ENCODE measurements at places on chromosomes 7 and 10. TPM values are rescaled to one million over a fixed set of nuclear protein-coding genes. Genes with fewer than 3 reads are reported as not detected.
A peak's percentile ranks its signal among the peaks of the same experiment; 100 is the strongest.

AS3MT gene
- total RNA-seq: 10.7 TPM

PRSS37 gene
- total RNA-seq: not detected

CYP3A5 gene
- total RNA-seq: 0.75 TPM

NKX2-3 gene
- total RNA-seq: not detected

ATOH7 gene
- total RNA-seq: 0.58 TPM

ZNF33A gene
- total RNA-seq: 10.0 TPM

SLC18A3 gene
- not detected for total RNA-seq

DNA sequence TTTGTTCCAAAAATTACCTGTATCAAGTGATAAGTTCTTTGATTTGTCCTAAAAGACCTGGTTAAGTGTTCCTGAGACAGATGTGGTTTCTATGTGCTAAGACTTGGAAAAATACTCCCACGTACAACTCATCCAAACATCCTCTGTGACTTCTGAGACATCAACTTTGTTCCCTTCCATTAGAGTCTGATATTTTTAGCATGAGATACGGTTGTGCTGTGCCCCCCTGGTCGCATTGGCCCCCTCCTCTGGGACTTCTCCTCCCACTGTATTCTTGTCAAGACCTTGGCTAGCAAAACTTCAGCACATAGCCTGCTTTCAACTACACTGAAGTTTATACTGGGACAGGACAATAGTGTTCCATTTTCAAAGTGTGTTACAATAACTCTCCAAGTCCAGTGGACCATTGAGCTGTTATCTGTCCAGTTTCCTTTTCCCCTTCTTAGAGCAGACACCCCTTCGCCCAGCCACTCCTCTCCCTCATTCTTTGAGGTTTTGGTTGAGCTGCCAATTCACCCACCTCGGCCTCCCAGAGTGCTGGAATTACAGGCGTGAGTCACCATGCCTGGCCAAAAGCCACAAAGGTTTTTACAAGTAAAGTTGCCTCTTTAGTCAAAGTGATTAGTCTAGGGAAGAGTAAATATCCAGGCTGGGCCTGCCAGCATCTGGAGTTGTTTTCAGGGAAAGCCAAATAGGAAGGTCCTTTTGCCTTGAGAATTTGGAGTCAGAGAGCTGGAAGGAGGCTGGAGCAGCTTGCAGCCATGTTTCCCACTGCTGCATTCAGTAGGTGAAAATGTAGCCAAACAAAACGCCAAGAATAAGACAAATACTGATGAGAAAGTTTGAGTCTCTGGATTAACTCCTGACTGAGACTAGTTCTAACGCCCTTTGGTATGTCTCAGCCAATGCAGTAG, 17.8 kb upstream of the PDLIM1 start:
- peak; percentile 90 for DNase-seq

DNA sequence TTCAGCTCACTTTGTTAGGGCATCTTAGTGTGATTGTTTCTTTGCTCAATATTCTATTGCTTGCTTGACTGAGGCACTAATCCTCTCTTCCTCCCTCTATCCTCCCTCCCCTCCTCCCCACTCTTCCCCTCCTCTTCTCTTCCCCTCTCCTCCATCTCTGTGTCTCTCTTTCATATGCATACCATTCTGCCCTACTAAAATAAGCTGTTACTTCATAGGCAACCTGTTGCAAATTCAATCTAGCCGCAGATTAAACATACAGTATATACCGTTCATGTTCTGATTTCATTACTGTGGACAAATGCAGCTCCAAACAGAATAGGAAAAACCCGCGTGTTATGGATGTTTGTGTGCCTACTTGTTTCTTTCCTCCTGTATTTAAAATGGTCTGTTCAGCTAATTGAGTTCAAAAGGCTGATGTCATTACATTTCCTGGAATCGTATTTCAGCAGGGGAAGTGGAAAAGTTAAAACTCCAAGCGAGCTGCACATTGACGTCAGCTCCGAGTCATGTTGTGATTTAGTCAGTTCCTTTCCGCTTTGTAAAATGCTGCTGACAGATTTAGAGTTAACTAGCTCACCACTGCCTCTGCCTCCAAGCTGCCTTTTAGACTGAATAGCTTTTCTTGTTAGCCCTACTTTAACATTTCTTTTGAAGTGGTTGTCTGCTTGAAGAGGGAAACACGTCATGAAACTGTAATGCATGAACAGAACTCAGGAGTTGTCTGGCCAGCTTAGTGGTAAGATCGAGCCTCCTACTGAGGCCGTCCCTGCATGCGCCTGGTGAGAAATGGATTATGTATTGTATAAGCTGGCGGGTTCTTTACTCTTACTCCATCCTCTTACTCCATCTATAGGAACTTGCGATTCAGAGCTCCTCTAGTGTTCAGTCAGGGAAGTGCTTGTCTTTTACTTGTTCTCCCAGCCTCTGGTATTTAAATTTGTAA, 69.0 kb downstream of the CREM start:
- DNase-seq: peak; percentile 93

- DNase-seq: no peak
Measured at GRCh38 chr10:100186253-100187212, 704 bp upstream of the ERLIN1 start.

GRCh38 chr10:31816318-31816717, 112.3 kb downstream of the ARHGAP12 start:
- DNase-seq: no peak

DNA sequence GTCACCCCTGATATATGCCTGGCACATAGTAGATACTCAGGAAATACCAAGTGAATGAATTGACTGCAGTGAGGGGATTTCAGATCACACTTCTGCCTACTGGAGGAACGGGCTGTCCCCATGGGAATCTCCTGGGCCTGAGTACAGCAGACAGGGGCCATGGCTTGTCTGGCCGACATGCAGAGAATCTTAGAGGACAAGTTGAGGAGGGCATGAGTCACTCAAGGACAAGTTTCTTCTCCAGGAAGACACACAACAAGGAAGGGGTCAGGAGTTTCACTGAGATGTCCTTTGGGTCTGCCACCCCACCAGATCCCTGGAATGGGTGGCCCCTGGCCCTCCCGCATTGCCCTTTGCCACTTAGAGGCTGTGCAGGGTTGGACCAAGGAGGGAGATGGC, 20.7 kb downstream of the PLPP4 start:
- no peak for DNase-seq

GRCh38 chr10:78404296-78404695, 370.6 kb downstream of the RPS24 start:
- no peak for DNase-seq

DNA sequence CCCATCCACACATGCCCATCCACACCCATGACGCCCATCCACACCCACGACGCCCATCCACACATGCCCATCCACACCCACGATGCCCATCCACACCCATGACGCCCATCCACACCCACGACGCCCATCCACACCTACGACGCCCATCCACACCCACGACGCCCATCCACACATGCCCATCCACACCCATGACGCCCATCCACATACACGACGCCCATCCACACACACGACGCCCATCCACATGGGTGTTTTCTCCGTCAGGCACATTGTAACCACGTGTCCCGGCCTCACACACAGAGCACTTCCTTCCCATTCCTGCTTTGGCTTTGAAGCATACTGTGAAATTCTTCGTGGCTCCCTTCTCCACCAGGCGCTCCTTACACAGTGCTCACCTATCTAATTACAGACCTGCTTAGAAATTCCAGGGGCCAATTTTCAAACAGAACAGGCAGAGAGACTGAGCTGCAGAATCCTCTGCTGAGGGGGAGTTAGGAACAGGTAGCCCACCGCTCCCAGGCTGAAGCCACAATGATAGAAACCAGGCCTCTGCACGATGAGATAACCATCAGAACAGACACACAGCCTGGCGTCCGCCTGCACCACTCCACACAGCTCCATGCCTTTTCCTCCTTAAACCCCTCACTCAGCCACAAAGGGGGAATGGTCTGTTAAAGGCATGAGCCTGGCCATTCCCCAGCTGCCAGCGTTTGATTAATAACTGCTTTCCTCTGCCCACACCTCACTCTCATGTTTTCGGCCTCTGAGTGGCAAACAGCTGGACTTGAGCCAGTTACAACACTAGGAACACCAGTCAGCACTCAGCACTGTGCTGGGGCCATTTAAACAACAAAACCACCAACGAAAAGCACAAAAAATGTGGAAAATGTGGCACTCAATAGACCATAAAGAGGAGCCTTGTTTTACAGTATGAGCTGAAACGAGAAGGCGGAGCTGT, 501.6 kb downstream of the PTPRN2 start:
- DNase-seq: no peak

DNA sequence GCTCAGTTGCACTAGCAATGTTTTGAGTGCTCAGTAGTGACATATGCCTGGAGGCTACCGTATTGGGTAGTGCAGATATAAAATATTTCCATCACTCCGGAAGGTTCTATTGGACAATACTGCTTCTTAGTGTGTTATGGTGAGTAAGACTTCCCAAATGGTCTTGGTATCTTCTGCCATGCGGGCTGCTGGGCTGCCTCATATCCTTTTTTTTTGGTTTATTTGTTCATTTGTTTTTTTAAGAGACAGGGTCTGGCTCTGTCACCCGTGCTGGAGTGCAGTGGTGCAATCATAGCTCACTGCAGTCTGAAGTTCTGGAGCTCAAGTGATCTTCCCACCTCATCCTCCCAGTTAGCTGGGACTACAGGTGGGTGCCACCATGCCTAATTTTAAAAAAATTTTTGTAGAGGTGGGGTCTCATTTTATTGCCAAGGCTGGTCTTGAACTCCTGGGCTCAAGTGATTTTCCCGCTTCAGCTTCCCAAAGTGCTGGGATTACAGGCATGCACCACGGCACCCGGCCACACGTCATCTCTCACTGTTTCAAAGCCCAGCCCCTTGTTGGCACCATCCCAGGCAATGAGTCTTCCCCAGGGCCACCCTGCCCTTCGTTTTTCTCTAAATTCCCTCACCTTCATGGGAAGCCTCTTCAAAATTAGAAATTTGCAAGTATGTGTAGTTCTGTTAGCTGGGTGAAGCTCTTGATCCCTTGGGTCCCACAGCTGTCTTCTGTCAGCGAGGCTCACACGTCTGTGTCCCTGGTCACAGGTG, 111.0 kb upstream of the KLF14 start:
- DNase-seq: no peak

DNA sequence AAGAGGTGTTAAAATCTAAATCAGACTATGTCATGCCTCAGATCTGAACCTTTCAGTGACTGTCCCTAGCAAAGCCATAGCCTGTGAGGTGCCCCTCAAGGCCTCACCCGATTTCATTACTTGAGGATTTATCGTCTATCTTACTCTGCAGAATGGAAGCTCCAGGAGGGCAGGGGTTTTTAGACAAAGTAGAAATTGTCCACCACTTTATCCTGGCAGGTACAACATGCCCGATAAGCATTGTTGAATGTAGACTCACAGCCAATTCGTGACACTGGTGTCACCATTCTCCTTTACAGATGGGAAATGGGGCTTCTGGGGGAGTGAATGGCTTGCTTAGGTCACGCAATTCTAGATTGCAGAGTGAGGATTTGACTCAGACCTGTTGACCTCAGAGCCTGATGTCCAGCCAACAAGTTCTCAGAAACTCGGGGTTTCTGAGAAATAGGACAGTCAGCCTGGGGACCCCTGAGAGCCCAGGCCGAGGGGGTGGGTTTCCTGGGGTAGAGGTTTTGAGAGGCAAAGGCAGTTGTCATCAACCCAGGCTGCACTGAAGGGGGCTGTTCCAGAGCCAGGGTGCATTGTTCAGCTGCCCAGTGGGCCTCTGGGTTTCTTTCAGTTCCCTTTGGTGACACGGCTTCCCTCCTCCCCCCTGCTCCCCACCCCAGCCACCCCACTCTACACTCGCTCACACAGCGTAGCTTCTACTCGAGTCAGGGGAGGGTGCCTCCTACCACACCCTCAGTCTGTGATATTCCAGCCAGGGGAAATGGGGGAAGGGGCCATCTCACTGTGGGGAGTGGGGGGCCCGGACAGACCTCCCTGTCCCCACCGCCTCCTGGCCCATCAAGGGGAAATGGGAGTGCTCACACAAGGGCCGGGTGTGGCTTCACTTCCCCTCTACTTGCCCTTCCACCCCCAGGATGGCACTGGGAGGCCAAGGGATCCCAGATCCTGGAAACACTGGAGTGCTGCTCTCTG, 3.1 kb upstream of the IRF5 start:
- no peak for DNase-seq

DNA sequence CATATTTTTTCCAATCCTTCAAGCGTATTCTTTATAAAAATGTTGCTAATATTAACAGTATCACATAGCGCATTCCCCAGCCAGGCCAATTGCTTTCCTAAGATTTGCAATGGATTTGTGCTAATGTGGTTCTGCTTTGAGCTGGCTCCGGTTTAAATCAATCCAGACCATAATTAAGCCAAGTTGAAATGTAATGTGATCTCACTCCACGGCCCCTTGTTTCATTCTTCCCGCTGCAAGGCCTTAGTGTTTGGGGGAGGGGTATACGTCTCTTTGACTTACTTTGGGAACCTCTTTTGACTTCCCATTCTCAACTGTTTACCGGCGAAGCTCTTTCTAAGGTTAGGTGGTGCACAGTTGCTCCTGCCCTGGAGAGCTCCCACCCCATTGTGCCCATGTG, 86.4 kb downstream of the PRPF18 start:
- no peak for DNase-seq

GRCh38 chr7:76316984-76317781, 14.7 kb downstream of the HSPB1 start:
- no peak for DNase-seq

DNA sequence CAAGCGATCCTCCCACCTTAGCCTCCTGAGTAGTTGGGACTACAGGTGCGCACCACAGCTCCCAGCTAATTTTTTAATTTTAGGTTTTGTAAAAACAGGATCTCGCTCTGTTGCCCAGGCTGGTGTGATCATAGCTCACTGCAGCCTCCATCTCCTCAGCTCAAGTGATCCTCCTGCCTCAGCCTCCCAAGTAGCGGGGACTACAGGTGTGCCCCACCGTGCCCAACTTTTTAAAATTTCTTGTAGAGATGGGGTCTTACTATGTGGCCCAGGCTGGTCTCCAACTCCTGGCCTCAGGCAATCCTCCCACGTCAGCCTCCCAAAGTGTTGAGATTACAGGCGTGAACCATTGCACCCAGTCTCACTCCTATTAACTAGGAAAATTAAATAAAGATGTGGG, 7.5 kb downstream of the TMEM225B start:
- no peak for DNase-seq

GRCh38 chr7:117001283-117001682, 48.0 kb downstream of the ST7 start:
- no peak for DNase-seq

- no peak for DNase-seq
Measured at GRCh38 chr7:78130446-78131215, 332.1 kb downstream of the PHTF2 start.

GRCh38 chr10:110273474-110273873, 31.2 kb downstream of the SMNDC1 start:
- DNase-seq: peak; percentile 80

Data from epithelial cell of proximal tubule (primary cell).